ENCODE measurements at places on chromosomes 3 and 15.
A peak's percentile ranks its signal among the peaks of the same experiment; 100 is the strongest.

GRCh38 chr3:126496894-126497850 is 20.4 kb downstream of the UROC1 start:
- DNase-seq = no peak

DNA sequence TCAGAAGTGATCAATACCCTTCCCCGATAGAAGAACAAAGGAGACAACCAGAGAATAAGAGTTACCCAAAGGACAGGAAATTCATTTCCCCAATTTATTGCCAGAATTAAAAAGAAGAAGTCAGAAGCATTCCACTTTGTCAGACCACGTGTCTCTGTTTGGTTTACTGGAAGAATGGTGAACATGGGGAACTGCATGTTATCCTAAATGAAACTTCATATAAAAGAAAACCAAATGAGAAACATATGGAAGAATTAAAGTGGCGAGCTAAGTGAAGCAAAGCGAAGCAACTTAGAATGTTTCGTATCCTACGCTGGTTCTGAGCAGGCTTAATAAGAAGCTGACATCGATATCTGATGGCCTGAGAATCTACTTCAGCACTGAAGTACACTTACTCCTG is 190.7 kb downstream of the MAGI1 start:
- DNase-seq = no peak

GRCh38 chr3:11375333-11376088 is 103.3 kb downstream of the ATG7 start:
- DNase-seq = no peak

GRCh38 chr3:175149675-175150074 is 290.5 kb downstream of the NAALADL2 start:
- no peak for DNase-seq

DNA sequence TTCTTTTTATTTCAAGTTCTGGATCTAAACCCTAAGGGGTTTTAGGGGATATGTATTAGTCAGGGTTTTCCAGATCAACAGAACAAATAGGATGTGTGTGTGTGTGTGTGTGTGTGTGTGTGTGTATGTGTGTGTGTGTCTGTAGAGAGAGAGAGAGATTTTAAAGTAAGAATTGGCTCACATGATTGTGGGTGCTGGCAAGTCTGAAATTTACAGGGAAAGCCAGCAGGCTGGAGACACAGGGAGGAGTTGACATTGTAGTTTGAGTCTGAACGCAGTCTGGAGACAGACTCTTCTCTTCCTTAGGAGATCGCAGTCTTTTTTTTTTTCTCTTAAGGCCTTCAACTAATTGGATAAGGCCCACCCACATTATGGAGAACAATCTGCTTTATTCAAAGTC is 428.8 kb upstream of the TBL1XR1 start:
- DNase-seq = no peak

DNA sequence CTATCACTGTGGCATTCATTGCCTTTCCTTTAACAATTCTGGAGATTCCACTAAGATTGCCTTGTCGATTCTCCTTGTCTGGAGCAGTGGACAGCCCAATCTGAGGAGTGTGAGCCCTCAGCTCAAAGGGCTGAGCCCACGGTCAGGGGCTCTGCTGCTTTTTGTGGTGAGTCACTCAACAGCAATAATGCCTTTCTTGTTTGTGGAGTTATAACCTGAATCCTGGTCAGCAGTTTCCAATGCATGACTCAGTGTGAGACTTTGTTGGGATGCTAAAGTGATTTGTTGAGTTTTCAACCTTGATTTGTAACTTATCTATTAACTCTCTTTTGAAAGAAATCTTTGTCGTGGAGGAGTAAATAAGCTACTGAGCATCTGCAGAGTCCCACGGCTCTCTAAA is 183.5 kb downstream of the TJP1 start:
- no peak for DNase-seq

DNA sequence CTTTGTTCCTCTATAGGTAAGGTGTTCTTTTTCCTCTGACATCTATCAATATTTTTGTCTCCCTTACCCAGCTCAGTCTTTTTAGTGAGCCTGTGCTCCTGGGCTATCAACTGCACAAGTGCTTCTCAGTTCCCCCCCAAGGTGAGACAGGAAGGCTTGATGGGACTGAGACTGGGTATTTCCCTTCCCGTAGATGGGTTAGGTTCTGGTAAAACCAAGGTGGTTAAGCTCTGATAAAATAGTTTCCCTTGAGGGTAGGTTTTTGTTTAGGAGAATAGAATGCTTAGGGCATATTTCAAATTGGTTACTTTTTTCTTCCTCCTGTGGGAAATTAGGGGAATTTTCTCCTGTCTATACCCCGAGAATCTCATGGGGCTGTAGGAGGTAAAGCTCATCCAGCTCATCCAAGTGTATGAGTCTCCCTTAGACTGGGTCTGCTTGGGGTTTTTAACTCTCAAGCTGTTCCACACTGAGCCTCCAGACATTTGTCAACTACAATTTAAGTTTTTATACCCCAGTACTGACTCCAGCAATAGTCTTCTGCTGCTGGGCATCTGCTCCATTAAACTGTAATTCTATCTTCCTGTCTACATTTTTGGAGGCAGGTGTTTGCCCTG is 44.9 kb downstream of the OXSR1 start:
- DNase-seq = no peak

GRCh38 chr3:1664266-1664665 is 434.4 kb upstream of the CNTN4 start:
- DNase-seq = no peak

DNA sequence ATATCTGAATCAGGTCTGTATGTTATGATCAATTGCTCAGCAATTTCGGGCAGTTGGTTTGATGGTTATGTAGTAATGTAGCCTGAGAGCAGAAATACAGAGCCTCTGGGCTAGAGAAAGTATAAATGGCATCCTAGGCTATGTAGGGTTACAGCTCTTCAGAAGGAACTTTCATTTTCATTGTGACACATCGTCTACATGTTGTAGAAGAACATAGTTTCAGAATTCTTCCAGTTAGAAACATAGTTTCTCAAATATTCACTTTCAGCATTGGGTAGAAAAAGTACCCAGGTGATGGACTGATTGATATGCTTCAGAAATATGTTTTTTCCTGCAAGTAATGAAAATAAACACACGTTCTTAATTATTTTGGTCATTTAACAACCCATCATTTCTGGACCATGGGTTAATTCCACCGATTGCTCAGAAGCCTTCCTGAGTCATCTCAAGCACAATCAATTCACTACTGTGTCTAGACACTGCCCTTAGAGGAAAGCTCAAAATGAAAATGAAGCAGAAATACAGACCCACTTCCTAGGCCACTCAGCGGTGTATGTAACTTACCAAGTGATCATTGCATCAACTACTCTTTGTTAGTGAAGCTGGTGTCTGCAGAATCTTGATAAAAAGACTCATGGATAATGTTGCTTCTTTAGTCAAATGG is 88.8 kb upstream of the TSEN2 start:
- peak; percentile 2 for DNase-seq

DNA sequence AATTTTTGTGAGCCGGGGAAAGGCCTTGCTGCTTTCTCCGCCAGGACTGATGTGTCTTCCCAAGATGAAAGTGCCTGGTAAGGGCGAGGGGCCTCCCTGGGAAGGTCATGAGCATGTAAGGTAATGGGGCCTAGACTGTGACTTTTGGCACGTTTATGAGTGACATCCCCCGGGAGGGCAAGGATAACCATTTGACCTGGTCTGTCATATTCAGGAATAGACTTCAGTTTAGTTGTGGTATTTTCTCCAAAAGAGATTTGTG is 631 bp upstream of the CNBP start:
- no peak for DNase-seq

DNA sequence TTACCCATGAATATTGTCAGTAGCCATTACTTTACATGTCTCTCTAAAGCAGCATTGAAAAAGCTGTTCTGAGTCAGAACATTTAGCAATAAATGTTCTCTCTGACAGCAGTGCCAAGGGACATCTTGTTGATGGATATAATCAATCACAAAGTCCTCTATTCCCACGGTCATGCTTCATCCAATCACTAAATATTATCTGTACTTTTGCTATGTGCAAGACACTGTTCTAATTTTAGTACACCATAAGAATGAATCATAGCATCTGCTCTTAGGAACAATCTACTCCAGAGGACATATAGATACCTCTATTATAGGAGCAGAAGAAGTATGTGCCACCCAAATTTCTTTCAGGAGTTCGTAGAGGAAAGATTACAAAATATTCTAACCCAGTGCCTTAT is 142.5 kb upstream of the MBNL1 start:
- no peak for DNase-seq

- DNase-seq = no peak
Measured at GRCh38 chr15:38154255-38154654, 98.4 kb upstream of the SPRED1 start.

DNA sequence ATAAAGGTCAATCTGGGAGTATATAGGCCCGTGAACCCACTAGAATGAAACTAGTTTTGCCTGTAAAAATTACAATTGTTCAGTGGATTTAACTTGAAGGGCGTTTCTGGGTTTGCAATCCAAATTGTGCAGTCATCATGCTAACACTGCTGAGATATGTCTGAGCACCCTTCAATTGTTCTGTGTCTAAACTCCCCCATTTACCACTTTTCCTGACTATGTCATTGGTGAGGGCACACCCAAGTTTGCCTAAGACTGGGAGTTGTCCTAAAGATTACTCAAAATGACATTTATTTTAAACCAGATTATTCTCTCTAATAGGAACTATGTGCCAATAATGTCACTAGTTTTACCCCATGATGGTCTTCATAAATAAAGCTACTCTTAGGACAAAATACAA is 54.6 kb downstream of the EMC4 start:
- DNase-seq = no peak

- DNase-seq = no peak
Measured at GRCh38 chr3:127902486-127902885, 12.5 kb upstream of the KBTBD12 start.

DNA sequence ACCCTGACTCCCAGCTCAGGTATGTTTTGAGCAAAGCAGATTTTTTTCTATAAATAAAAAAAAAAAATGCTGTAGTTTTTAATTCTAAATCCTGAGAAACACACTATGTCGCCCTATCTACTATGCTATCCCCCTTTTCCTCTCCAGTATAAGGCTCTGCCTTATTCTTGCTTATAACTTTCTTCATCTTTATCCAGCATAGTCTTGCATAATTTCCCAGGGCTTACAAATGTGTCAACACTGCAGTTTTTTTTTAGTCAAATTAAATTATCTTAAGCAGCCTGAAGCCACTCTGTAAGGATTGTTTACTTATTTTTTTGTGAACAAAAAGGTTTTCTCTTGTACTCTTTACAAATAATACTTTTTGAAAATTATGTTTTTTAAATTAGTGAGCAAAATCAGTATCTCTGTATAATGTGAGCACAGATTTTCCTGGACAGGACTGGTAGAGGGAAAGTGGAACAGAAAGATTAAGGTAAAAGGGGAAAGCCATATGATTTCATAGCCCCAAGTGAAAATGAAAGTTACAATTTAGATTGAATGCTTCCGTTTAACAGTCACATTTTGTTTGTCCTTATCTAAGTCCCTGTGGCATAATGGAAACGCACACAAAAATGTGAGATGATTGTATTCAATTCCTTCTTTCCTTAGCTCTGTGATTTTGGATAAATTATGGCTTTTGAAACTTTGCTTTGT is 5.6 kb upstream of the PYDC2 start:
- DNase-seq = no peak

DNA sequence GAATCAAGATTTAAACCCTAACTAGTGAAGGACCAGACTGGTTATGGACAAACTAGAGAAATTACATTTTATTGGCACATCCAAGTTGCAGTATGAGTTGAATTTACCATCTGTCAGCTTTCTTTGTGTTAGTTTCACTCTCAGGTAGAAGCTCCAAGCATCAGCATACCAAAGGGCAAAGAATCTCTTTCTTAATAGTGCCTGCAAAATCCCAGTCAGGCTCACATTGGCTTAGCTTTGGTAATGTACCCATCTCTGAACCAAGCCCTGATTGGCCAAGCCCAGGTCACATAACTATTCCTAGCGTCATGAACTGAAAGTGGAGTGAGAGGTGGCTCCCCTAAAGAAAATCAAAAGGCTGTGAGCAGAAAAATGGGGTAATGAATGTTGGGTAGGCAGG is 66.9 kb downstream of the CCNL1 start:
- no peak for DNase-seq

GRCh38 chr15:98778263-98778959 is 130.1 kb downstream of the IGF1R start:
- no peak for DNase-seq

DNA sequence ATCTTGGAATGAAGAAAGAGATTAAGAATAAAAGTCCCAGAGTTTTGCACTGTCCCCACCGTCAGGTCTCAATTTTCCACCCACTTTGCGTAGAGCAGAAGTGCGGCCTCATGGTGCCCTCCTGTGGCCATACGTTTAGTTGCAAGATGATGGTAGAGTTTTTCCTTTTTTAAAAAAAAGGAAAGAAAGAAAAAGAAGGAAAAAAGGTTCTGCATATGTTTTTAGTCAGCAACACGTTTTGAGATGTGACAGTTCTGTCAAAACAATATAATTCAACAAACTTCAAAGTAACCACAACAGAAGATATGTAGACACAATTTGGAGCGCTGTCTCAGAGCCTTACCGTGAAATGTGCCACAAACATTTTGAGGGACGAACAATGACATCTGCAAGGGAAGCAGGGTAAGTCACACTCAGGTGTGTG is 24.6 kb downstream of the EBLN2 start:
- DNase-seq = peak; percentile 28

GRCh38 chr3:57230006-57230405 is 2.5 kb downstream of the APPL1 start:
- no peak for DNase-seq

GRCh38 chr3:68007621-68008226 is 353.3 kb upstream of the SUCLG2 start:
- DNase-seq = no peak

DNA sequence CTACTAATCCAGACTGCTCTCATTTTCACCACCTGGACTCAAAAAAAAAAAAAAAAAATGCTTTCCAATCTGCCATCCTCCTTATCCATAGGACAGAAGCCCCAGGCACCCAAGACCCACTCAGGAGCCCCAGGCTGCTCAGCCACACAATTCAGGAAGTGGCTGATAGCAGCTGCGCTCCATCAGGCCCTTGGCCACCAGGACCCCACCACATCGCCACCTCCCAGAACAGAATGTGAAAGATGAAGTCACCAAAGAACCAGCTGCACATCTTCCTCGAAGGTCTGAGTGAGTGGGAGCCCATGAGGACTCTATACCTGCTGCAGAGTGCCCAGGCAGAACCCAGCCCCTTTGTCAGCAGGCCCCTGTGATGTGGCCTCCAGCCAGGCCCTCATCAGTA is 19.5 kb downstream of the POC1A start:
- DNase-seq = no peak

DNA sequence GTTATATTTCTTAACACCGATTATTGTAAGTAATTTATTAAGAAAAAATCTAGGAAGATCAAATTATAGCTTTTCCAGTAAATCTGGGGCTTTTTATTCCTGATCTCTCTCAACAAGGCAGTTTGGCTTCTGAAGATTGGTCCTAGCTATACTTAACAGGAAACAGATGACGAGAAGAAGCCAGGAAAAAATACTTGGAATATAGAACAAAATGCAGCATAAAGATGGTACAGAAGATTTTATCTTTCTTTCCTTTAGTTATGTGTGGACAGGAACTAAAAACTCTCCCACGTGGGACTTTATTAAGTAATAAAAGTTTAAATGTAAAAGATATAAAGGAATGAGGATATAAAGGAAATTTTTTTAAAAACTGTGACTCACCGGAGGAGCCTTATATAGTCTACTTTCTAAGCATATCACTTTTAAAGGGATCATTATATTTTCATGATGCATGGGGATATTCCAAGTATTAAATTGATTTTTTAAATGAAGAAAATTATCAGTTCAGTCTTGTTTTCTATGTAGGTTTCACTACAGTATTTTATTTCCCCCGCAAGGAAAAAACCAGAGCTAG is 8.2 kb downstream of the B3GNT5 start:
- no peak for DNase-seq
